RWPE2 (cell line): ENCODE measurements at places on chromosomes 2 and 18.

DNA sequence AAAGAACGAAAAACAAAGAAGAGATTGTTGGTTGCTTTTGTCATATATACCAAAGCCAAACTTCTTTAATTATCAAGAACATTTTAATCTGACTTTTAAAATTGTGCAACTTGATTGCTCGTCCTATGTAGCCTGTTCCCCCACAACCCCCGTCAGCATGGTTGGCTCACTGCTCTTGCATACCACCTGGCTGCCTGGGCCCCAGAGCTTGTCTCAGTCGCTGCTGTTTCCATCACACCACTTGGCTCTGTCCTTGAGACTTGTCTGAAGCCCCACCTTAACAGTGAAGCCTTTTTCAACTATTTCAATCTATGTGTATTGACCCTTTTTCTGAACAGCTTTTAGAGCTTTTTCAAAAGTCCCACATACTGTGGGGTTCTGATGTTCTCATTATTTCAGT lies 270.8 kb downstream of the ZNF407 start:
- no peak for DNase-seq

DNA sequence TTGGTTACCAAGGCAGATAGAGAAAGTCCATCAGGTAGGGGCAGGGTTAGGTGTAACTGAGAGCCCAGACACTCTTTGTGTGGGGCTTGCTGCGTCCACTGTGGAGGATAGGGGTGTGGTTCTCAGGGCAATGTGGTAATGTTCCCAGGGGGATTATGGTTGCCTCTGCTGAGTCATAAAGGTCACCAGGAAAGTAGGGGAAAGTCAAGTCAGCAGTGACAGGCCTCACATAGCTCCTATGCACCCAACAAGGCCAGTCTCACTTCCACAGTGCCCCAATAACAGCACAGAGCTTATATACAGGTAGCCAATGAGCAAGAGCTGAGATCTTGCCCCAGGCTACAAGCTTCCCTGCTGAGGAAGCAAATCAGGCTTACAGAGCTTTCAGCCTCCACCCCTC lies 1438.0 kb upstream of the ZEB2 start:
- no peak for DNase-seq

DNA sequence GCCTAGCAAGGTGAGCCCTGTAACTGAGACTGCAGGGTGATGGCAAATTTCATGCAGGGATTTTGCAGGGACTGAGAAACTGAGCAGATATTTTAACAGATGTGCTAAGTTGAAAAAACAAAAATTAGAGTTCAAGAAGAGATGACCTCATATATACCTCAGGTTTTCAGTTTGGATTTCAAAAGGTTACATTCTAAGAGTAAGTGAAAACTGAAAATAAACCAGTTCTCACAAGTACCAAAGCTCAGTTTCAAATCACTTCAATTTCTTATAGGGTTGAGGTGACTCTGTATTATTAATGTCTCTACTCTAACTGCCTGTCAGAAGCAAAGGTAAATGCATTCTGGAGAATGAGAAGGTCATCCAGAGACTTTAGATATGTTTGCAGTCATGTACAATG lies 237.4 kb upstream of the VRK2 start:
- no peak for DNase-seq

DNA sequence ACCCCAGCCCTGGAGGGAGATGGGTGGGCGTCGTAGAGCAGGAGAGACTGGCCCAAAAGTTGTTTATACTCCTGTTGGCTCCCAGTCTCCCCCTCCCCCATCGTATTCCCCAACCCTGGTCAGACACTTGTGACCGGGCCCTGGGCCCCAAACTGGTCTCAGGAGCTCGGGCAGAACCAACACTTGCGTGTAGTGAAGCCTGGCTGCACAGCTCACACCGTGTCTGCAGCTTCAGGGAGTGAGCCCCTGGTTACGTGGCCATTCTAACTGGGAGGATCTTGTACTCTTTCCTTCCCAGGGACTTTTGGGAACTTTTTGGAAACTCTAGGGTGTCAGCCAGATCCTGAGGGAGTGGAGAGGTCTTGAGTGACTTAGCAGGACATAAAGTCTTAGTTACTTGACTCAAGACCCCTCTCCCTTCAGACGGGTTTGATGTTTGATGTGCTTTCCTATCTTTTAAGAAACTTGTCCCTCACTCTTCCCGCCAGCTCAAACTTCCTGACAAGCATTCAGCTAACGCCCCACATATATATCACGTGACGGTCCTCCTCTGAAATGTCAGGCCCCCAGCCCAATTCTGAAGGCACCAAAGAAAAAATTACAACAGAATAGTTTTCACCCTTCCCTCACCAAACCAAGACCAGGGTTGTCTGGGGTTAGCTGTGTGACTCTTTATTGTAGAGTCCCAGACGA lies 2.3 kb downstream of the PKDCC start:
- DNase-seq = no peak

- DNase-seq = no peak
These were observed 99.1 kb upstream of the MC4R start for GRCh38 chr18:60471652-60472051.

GRCh38 chr2:225920621-225921220 lies 521.2 kb downstream of the NYAP2 start:
- no peak for DNase-seq

- DNase-seq = no peak
These were observed 149.7 kb upstream of the CAPN13 start for GRCh38 chr2:30956995-30957394.

- no peak for DNase-seq
These were observed 17.4 kb downstream of the TTC39C start for GRCh38 chr18:24031916-24032315.

- no peak for DNase-seq
These were observed 58.3 kb downstream of the MTCL1 start for GRCh38 chr18:8763611-8764010.

DNA sequence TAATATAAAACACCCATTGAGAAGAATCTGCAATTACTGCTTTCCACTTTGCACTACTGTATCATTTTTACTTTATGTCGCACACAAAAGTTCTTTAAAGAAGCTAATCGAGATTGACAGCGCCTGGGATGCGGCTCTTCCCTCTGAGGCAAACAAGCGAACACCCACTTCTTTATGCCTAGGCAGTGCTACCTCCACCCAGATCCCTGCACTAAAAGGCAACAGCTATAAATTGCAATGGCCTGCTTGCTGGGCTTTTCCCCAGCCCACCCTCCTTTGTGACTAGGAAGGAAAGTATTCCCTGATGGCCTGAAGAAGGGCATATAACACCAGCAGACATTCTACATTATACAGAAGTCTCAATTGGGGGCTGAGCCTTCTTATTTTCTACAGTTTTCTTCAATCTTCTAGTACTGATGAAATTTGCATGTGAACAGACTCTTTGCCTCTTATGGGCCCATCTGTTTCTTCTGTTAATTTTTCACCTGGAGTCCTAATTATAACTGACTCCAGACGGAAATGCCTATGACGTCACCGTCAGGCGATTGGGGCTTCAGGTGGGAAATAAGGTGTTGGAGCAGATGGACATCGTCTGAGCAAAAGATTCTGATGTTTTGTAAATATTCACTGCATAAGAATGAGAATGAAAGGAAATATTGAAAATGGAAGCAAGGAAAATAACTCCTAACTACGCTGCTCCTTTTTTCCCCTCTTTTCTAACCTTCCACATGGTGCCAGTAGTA lies 138.9 kb upstream of the DCC start:
- no peak for DNase-seq

DNA sequence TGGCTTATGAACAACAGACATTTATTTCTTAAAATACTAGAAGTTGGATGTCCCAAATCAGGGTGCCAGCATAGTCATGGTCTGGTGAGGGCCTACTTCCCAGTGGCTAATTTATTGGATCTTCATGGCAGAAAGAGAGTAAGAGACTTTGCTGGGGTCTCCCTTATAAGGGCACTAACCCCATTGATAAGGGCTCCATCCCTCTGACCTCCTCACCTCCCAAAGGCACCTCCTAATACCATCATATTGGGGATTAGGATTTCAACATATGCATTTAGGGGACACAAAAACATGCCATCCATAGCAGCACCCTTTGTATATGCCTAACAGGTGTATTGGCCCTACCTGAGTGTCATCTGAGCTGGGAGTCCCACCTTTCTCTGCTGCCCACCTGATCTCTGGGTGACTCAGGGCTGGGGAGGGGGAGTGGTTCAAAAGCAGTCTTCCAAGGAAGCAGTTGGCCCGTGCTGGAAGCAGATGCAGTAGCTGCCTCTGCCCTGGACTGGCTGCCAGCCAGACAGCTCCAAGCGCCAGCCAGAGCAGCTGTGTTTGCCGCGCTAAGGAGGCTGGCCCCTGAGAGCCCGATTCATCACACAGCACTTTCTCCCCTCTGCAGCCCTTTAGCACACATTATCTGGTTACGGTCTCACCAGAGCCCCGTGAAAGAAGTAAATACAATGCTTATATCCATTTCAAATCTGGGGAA lies 84.6 kb downstream of the SMAD7 start:
- no peak for DNase-seq

GRCh38 chr2:27431395-27431794 lies 3.0 kb downstream of the NRBP1 start:
- no peak for DNase-seq

DNA sequence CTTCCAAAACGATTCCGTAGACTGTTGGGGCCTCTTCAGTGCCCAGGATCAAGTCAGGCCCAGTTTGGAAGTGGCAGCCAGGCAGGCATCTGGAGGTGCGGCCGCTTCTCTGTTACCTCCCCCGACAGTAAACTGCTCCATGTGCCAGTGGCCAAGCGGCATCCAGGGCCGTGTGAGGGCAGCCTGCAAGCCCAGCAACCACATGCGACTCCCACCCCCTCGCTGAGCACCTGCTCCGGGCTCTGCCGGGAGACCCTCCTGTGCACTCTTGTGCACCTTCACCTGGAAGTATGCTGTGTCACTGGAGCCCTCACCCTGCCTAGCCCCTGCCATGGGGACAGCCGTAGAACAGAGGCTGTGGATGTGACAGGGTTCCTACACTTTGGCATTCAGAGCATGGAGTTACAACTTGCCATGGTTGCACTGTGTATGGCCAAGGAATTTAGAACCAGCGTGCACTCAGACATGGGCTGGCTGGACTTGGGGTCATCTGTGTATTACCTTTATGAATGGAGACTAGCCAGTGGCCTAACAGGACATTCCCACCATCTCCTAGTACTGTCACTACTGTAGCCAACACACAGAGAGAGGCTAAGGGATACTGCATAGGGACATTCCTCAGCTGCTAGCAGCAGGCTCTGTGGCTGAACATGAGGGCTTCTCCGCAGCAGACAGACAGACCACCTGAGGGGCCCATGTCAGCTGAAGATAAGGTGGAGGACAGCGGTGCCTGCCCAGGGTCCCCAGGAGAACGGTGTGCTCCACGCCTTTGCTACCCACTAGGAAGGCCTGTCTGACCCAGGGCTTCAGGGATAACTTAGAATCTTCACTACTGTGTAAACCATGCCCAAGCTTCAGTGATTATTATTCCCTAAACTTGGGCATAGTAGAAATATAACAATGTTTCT lies 25.0 kb upstream of the FAHD2A start:
- peak; percentile 36 for DNase-seq

GRCh38 chr2:72028351-72028995 lies 119.2 kb downstream of the CYP26B1 start:
- peak; percentile 38 for DNase-seq

DNA sequence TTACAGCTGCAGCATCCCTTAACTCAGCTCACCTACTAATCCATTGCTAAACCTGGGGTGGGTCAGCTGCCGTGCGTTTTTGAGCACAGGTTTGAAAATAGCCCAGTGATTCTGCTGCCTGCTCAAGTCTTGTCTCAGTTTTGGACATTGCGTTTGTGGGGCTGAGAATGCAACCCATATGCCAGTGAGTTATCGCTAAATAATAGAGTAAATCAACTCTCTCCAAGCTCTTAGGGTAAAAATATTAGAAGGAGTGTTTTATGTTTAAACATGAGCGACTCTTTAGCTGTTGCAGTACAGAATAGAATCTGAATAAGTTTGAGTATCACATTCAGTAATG lies 2.1 kb downstream of the TSHZ1 start:
- no peak for DNase-seq

DNA sequence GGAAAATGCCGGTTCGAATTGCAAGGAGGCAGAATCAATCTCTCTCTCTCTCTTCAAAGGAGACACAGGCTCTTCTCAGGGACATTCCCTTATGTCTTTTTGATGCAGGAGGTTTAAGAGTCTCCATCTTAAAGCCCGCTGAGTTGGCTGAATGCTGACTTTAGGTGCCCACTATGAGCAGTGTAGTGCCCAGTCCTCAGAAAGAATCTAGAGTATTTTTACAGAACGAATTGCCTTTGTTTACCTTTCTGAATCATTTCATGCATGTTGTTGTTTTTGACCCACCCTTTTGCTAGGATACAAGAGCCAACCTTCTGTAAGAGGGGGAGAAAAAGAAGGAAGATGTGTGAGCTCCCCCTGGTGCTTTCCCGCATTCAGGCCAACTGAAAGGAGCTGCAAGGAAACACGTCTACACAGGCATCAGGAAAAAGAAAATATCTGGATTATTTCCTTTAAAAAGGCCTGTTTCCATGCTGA lies 193.5 kb upstream of the TCF4 start:
- no peak for DNase-seq

DNA sequence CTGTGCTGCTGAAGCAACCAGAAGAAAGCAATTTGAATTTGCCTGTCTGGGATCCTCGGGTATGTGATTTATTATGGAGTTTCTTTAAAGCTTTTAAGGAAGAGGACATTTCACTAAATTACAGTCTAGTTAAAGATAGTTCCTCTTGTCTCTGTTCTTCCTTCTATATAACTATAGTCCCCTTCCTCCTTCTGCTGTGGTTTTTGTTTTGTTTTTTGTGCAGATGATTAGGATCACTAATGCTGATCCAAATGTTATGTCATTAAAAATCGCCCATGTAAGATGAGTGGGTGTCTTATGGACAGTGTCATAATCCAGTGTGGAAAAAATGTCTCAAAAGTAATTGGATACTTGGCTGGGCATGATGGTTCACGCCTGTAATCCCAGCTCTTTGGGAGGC lies 24.7 kb downstream of the PAPOLG start:
- no peak for DNase-seq

DNA sequence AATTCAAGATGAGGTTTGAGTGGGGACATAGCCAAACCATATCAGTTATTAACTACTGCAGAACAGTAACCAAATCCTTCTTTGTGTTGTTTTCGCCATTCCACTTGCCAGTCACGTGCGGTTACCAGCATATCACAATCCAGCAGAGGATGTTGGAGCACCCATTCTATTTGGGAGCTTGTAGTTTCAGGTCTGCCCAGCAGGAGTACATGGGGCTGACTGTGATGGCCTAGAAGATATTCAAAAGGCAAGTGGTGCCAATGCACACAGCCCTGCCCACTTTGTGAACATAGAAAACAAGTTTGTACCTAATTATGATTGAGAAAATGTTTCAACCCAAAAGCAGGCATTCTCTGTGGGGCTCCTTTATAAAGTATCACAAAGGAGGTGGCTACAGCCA lies 57.0 kb downstream of the ZNF519 start:
- DNase-seq = no peak

GRCh38 chr2:128724547-128724946 lies 405.9 kb upstream of the HS6ST1 start:
- no peak for DNase-seq

DNA sequence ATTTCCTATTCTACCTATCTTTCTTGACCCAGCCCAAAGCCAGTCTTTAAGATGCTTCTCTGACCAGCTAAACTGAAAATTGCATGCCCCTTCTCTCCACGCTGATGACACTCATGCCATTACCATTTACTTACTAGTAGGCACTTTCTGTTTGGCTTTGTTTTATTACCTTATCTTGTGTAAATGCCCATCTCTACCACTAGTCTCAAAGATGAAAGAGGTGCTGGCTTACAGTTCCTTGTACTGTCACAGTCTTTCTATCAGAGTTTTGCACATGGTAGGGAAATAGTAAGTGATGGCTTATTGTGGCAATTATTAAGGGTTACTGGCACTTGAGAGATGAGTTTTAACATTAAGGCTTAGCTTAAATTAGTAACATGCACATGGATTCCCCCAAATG lies 352.1 kb downstream of the RBM43 start:
- DNase-seq = no peak
